ENCODE measurements at places on chromosomes 13 and 19. TPM values are rescaled to one million over a fixed set of nuclear protein-coding genes. Genes with fewer than 3 reads are reported as not detected.

The SIGLEC10 gene
- polyA plus RNA-seq = 0.47 TPM

The LILRA1 gene
- not detected for polyA plus RNA-seq

The STX10 gene
- 44.0 TPM for polyA plus RNA-seq

The NCR1 gene
- 1.8 TPM for polyA plus RNA-seq

The ZNF566 gene
- 8.5 TPM for polyA plus RNA-seq

The ZNF420 gene
- polyA plus RNA-seq = 8.4 TPM

The OR7C2 gene
- not detected for polyA plus RNA-seq

The RNU6-9 gene
- not detected for polyA plus RNA-seq

The TNPO2 gene
- 37.1 TPM for polyA plus RNA-seq

The DNM2 gene
- polyA plus RNA-seq = 40.7 TPM

The TPTE2 gene
- polyA plus RNA-seq = not detected

The MLNR gene
- 0.17 TPM for polyA plus RNA-seq

The FUT3 gene
- not detected for polyA plus RNA-seq

The KCNJ14 gene
- 0.73 TPM for polyA plus RNA-seq

The CDX2 gene
- 0.12 TPM for polyA plus RNA-seq

The FFAR3 gene
- not detected for polyA plus RNA-seq

The CD70 gene
- 7.1 TPM for polyA plus RNA-seq

The CEACAM3 gene
- not detected for polyA plus RNA-seq

The DNAAF3 gene
- polyA plus RNA-seq = 9.0 TPM

The PSG3 gene
- polyA plus RNA-seq = not detected

The FCAR gene
- polyA plus RNA-seq = not detected

The MBD3L2B gene
- polyA plus RNA-seq = not detected

The FREM2 gene
- polyA plus RNA-seq = 2.4 TPM

The ZGLP1 gene
- polyA plus RNA-seq = 5.9 TPM

The CABP5 gene
- polyA plus RNA-seq = not detected

The RYR1 gene
- polyA plus RNA-seq = 4.7 TPM

The CBY2 gene
- polyA plus RNA-seq = 0.19 TPM

The ZNF723 gene
- polyA plus RNA-seq = not detected

The SLC17A7 gene
- polyA plus RNA-seq = 1.5 TPM

The PDX1 gene
- polyA plus RNA-seq = not detected

The ZNF586 gene
- polyA plus RNA-seq = 7.2 TPM

The IGLON5 gene
- polyA plus RNA-seq = 5.0 TPM

The ATP4B gene
- not detected for polyA plus RNA-seq

Measured in GM23338 (cell line).